ENCODE measurements at places on chromosomes 5 and 9. TPM values are rescaled to one million over a fixed set of nuclear protein-coding genes. Genes with fewer than 3 reads are reported as not detected.

AK8 gene
- 0.44 TPM for total RNA-seq

RPP25L gene
- total RNA-seq: 21.0 TPM

DNA sequence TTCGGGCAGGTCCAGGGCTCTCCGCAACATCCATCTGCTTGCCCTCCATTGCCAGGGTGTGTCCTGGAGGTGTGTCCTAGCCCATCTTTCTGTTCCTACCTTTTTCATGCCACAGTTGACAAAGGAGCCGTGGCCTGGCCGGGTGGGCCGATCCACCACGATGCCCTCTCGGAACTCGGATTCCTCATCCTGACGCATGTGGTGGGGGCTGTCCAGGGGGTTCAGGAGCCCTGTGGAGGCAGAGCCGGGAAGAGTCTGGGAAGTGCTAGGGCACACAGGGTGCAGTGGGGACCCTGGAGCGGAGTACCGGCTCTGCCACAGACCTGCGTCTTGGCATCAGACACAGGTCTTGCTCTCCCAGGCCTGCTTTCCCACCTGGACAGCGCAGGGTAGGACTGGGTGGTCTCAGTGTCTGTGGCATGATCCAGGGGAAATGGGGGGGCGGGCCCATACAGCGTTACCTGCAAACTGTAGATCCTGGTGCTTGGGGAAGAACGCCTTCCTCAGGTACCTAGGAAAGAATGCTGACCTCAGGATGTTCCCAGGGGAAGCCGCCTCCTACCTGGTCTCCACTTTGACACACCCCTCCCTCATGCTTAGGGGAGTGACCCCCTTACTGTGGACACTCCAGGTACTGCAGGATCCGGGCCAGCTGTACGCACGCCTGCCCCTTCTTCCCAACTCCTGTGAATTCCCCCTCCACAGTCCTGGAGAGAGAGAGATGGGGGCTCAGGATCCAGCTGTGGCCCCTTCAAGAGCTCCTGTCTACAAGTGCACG is 3.5 kb downstream of the SPOUT1 start:
- no peaks in the 10 kb centered on the region for H3K27me3 ChIP-seq
- no peak overlapping the region for H3K27ac ChIP-seq
- no peak for DNase-seq
- peaks cover 16% of the 10 kb centered on the region for H3K4me1 ChIP-seq
- H3K4me3 ChIP-seq: no peak overlapping the region

DNA sequence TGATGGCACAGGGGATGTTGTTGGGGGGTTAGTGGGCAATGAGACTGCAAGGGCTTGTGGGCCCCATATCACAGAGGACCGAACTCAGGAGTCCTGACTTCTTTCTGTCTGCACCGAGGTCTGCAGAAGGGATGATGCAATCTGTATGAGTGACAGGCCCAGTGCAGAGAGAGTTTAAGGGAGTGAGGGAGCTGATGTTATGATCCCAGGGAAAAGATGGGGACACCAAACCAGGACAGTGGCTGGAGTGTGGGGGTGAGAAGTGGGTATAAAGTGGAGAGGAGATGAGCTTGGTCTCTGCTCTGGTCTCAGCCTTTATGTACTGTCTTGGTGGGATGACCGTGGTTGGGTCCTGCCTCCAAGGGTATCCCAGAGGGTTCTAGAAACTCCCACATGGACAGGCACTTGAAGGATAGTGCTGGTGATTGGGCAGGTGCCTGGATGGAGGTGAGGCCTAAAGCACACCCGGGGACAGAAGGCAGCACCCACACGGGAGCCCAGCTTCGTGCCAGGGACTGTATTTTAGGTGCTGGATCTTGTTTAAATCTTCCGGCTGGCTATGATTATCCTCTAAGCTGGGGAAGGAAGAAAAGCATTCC is 21.9 kb downstream of the GSN start:
- H3K36me3 ChIP-seq: no peaks in the 10 kb centered on the region
- H3K27me3 ChIP-seq: no peaks in the 10 kb centered on the region
- H3K27ac ChIP-seq: peak overlapping the region; percentile 97
- peaks cover 74% of the 10 kb centered on the region for H3K4me1 ChIP-seq
- no peak for DNase-seq
- no peak overlapping the region for H3K4me3 ChIP-seq

DNA sequence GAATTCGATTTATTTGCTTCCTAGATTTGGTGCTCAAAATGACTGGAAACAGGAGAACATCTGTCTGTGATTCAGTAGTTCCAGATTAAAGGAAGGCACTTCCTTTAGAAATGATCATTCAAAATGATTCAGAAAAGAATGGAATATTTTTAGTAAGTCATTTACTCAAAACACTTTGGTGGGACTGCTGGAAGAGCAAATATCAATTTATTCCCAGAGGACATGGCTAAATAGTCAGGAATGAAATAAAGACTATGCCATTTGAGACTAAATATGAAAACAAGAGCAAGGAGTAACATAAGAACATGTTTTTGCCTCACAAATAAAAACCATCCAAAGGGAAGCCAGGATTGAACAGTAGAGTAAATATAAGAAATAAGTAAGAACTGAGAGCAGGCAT is 138.6 kb upstream of the RASA1 start:
- no peaks in the 10 kb centered on the region for H3K36me3 ChIP-seq
- DNase-seq: no peak
- no peak overlapping the region for H3K4me3 ChIP-seq
- no peak overlapping the region for H3K27ac ChIP-seq
- no peaks in the 10 kb centered on the region for H3K27me3 ChIP-seq
